ENCODE measurements at places on chromosomes 6 and 20. TPM values are rescaled to one million over a fixed set of nuclear protein-coding genes. Genes with fewer than 3 reads are reported as not detected.

Gene SAMD10
- total RNA-seq: 2.9 TPM

GRCh38 chr6:8683204-8683603 is 247.9 kb upstream of the SLC35B3 start:
- no peaks in the 10 kb centered on the region for H3K4me1 ChIP-seq

GRCh38 chr6:155195903-155196302 is 67.9 kb upstream of the CLDN20 start:
- no peak overlapping the region for H3K4me3 ChIP-seq
- no peaks in the 10 kb centered on the region for H3K4me1 ChIP-seq
- no peak for DNase-seq
- no peaks in the 10 kb centered on the region for H3K27me3 ChIP-seq
- H3K36me3 ChIP-seq: no peaks in the 10 kb centered on the region
- H3K27ac ChIP-seq: no peak overlapping the region

- H3K36me3 ChIP-seq: no peaks in the 10 kb centered on the region
- no peak overlapping the region for H3K27ac ChIP-seq
- H3K4me3 ChIP-seq: no peak overlapping the region
- H3K4me1 ChIP-seq: peaks cover 5% of the 10 kb centered on the region
These were observed 46.8 kb downstream of the FARS2 start for GRCh38 chr6:5308066-5308465.

GRCh38 chr6:105592329-105592728 is 189.4 kb upstream of the PREP start:
- H3K36me3 ChIP-seq: no peaks in the 10 kb centered on the region
- no peaks in the 10 kb centered on the region for H3K4me1 ChIP-seq
- H3K27ac ChIP-seq: no peak overlapping the region
- H3K4me3 ChIP-seq: no peak overlapping the region
- no peaks in the 10 kb centered on the region for H3K27me3 ChIP-seq

DNA sequence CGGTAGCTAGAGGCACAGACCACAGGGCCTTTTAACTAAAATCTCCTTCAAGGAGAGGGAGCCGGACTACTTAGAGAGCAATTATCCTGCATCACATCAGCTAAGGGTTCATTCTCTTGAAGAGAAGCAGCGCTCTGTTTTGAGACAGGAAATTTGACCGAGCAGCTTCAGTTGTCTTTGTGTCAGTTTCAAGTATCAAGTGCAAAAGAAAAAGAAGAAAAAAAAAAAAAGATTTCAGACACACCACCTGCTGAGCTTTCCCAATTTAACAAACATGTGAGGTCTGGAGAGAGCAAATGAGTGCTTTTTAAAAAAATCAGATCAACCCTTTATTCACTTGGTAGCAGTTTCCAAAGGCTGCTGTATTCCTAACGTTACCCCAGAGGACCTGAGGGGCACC is 273.5 kb upstream of the POU3F2 start:
- no peaks in the 10 kb centered on the region for H3K4me1 ChIP-seq
- H3K27ac ChIP-seq: no peak overlapping the region
- no peak for DNase-seq
- H3K4me3 ChIP-seq: no peak overlapping the region
- H3K27me3 ChIP-seq: no peaks in the 10 kb centered on the region

DNA sequence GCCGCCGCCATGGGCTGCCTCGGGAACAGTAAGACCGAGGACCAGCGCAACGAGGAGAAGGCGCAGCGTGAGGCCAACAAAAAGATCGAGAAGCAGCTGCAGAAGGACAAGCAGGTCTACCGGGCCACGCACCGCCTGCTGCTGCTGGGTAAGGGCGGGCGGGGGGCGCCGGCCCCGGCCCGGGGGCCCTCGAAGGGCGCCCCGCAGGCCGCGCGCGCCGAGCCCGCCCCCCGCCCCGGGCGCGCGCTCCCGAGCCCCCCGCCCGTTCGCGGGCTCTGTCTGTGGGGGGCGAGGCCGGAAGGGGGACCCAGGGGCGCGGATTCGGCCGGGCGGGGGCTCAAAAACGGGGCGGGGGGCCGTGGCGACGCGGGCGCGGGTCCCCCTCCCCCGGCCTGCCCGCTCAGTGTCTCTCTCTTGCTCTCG is 39.2 kb downstream of the GNAS start:
- H3K27me3 ChIP-seq: no peaks in the 10 kb centered on the region
- peaks cover 45% of the 10 kb centered on the region for H3K4me1 ChIP-seq
- H3K27ac ChIP-seq: peak overlapping the region; percentile 99

DNA sequence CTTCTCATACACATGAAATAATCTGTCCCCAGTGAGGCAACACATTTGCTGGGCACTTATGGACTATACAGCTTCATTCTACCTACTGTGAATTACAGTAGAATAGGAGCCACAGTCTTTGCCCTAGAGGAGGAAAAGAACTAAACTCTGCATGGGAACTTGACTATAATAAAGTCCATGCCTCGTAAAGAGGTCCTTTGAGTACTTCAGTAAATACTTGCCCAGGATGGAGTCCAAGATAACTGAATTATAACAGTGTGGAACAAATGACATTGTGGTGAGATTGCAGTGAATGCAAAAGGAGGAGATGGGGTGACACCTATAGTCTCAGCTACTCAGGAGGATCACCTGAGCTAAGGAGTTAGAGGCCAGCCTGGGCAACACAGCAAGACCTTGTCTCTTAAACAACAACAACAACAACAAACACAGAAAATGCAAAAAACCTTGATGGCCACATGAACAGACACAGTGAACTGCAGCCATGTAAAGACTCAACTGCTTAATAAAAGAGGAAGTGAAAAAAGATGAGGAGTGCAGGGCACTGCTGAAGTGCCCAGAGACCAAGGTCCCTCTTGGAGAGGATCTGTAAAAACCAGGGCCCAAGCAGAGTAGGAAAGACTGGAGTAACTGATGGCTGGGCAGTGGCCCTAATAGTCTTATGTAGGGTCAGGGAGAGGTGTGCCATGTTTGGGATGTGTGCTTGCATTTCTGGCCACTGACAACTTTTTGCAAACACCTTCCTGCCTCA is 3.7 kb downstream of the MRPS18A start:
- H3K27ac ChIP-seq: no peak overlapping the region
- no peak overlapping the region for H3K4me3 ChIP-seq

DNA sequence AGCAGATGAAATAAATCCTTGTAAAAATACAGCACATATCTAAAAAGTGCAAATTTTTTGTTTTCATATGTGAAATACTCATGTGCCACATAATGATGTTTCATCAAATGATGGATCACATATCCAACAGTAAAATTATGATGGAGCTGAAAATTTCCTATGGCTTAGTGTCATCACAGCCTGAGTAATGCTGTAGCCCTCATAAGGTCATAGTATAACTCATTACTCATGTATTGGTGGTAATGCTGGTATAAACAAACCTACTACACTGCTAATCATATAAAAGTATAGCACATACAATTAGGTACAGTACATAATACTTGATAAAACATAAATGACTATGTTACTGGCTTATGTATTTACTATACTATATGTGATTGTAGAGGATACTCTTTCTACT is 12.9 kb downstream of the TSPYL1 start:
- DNase-seq: no peak
- H3K4me3 ChIP-seq: no peak overlapping the region
- H3K27me3 ChIP-seq: no peaks in the 10 kb centered on the region
- H3K4me1 ChIP-seq: peaks cover 10% of the 10 kb centered on the region
- H3K27ac ChIP-seq: no peak overlapping the region

Gene MMP24
- 6.2 TPM for total RNA-seq

- H3K4me3 ChIP-seq: no peak overlapping the region
- no peaks in the 10 kb centered on the region for H3K36me3 ChIP-seq
- no peak for DNase-seq
- H3K27ac ChIP-seq: no peak overlapping the region
- H3K4me1 ChIP-seq: no peaks in the 10 kb centered on the region
These were observed 270.9 kb upstream of the SPTLC3 start for GRCh38 chr20:12737900-12738299.

Gene SASH1
- 18.5 TPM for total RNA-seq

GRCh38 chr20:38628580-38629470 is 27.2 kb downstream of the ARHGAP40 start:
- peak; percentile 13 for DNase-seq
- no peak overlapping the region for H3K27ac ChIP-seq
- H3K4me3 ChIP-seq: no peak overlapping the region

Gene SH3BGRL2
- 27.2 TPM for total RNA-seq

DNA sequence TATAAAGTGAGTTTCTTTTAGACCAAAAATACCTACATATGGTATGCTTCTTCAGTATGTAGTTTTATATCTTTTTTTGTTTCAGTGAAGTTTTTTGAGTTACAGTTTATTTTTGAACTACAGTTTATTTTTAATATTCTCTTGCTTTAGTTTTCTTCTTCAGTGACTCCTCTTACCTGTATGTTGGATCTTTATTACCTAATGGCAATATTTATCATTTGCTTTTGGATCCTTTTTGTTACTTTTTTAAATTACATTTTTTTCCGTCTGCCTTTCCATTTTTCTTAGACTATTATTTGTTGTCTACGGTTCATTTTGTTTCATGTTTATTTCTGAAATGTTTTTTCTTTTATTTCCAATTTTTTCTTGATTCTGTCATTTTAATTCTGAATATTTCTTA is 71.9 kb downstream of the SMAP1 start:
- H3K4me1 ChIP-seq: no peaks in the 10 kb centered on the region
- H3K27me3 ChIP-seq: no peaks in the 10 kb centered on the region
- H3K4me3 ChIP-seq: no peak overlapping the region
- no peak overlapping the region for H3K27ac ChIP-seq
- DNase-seq: no peak

DNA sequence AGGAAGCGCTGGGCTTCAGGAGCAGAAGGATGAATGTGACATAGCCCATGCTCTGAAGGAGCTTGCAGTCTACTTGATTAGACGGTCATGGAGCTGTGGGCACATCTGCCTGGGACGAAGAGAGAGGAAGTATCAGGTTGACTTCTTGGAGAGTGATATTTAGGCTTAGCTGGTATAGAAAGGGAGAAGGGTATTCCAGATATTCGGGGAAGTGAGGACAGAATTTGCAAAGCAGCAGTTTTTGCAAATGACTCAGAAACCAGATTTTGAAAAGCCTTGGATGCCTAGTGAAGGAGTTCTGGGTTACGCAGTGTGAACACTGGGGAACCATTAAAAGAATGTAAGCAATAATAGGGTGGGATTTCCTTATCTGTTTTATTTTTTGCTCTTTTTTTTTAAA is 60.7 kb downstream of the EYA4 start:
- no peaks in the 10 kb centered on the region for H3K4me1 ChIP-seq
- no peak for DNase-seq
- H3K36me3 ChIP-seq: no peaks in the 10 kb centered on the region
- no peak overlapping the region for H3K4me3 ChIP-seq
- H3K27ac ChIP-seq: no peak overlapping the region

DNA sequence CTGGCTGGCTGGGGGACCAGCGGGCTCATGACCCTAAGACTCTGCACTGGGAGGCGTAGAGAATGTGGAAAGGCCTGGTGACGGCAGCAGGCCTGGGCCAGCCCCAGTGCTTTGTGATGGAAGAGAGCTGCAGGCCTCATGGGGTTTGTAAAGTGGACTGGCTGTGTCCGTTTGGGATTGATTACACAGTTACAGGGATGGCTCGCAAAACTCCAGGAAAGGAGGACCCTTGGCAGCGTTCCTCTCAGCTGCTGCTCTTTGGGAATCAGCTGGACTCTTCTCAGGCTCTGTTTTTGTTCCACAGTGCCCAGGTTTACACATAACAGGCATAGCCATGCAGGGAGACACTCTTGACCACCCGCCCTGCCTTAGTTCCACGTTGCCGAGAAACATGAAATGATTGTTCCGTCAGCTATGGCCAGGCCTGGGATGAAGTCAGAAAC is 89.0 kb downstream of the SLX4IP start:
- no peaks in the 10 kb centered on the region for H3K36me3 ChIP-seq
- DNase-seq: no peak
- peaks cover 33% of the 10 kb centered on the region for H3K4me1 ChIP-seq
- H3K27ac ChIP-seq: peak overlapping the region; percentile 50
- H3K27me3 ChIP-seq: no peaks in the 10 kb centered on the region
- no peak overlapping the region for H3K4me3 ChIP-seq

GRCh38 chr6:143694560-143694959 is 16.8 kb downstream of the PHACTR2 start:
- no peak overlapping the region for H3K4me3 ChIP-seq
- H3K36me3 ChIP-seq: no peaks in the 10 kb centered on the region
- peaks cover 66% of the 10 kb centered on the region for H3K4me1 ChIP-seq
- no peak overlapping the region for H3K27ac ChIP-seq
- no peak for DNase-seq

Gene PAK5
- total RNA-seq: not detected

Gene SLC23A2
- 19.3 TPM for total RNA-seq

GRCh38 chr20:2921506-2921905 is 48.2 kb downstream of the PTPRA start:
- no peak overlapping the region for H3K27ac ChIP-seq
- H3K4me3 ChIP-seq: no peak overlapping the region
- no peaks in the 10 kb centered on the region for H3K36me3 ChIP-seq
- no peak for DNase-seq
- no peaks in the 10 kb centered on the region for H3K27me3 ChIP-seq

- H3K27ac ChIP-seq: peak overlapping the region; percentile 8
- H3K36me3 ChIP-seq: peaks cover 8% of the 10 kb centered on the region
- no peaks in the 10 kb centered on the region for H3K27me3 ChIP-seq
- H3K4me3 ChIP-seq: no peak overlapping the region
- H3K4me1 ChIP-seq: no peaks in the 10 kb centered on the region
These were observed 3.3 kb downstream of the PLN start for GRCh38 chr6:118551063-118552053.

DNA sequence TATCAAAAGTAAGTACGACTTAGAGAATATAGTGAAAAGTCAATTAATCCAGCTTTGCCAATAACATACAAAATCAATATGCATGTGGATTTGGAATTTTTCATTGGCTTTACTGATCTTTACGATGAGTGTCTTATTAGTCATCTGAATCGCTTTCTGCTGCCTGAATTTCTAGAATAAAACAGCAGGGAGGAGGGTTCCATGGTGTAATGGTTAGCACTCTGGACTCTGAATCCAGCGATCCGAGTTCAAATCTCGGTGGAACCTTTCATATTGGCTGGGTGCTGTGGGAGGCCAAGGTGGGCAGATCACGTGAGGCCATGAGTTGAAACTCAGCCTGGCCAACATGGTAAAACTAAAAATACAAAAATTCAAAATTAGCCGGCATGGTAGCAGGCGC is 448.8 kb downstream of the RNF144B start:
- H3K36me3 ChIP-seq: no peaks in the 10 kb centered on the region
- H3K27me3 ChIP-seq: no peaks in the 10 kb centered on the region
- no peak overlapping the region for H3K4me3 ChIP-seq
- DNase-seq: no peak
- no peaks in the 10 kb centered on the region for H3K4me1 ChIP-seq
- no peak overlapping the region for H3K27ac ChIP-seq

GRCh38 chr20:59748619-59749191 is 144.4 kb downstream of the PHACTR3 start:
- no peak for DNase-seq
- no peaks in the 10 kb centered on the region for H3K36me3 ChIP-seq
- H3K27ac ChIP-seq: peak overlapping the region; percentile 80
- peaks cover 37% of the 10 kb centered on the region for H3K4me1 ChIP-seq
- H3K4me3 ChIP-seq: no peak overlapping the region

Gene SUN5
- not detected for total RNA-seq

GRCh38 chr20:39311851-39312506 is 349.8 kb downstream of the DHX35 start:
- H3K4me3 ChIP-seq: no peak overlapping the region
- H3K27me3 ChIP-seq: no peaks in the 10 kb centered on the region
- no peaks in the 10 kb centered on the region for H3K36me3 ChIP-seq
- H3K4me1 ChIP-seq: no peaks in the 10 kb centered on the region
- DNase-seq: no peak

Gene UBE2V1
- 84.4 TPM for total RNA-seq

Measured in stomach (tissue), 19 donors.